ENCODE measurements at places on chromosomes 11 and 22. TPM values are rescaled to one million over a fixed set of nuclear protein-coding genes. Genes with fewer than 3 reads are reported as not detected.

Gene SYT8
- total RNA-seq: not detected

Gene INS
- not detected for total RNA-seq

Gene PDGFB
- 0.14 TPM for total RNA-seq

Gene KRTAP5-8
- total RNA-seq: not detected

Gene CECR2
- total RNA-seq: under 0.01 TPM

Gene DRICH1
- 0.37 TPM for total RNA-seq

Gene LDHAL6A
- not detected for total RNA-seq

Gene FJX1
- 10.4 TPM for total RNA-seq

Gene ACRV1
- total RNA-seq: not detected

Gene ANO3
- 0.28 TPM for total RNA-seq

Gene OR51E1
- not detected for total RNA-seq

Gene ESAM
- 0.14 TPM for total RNA-seq

Gene CDC42BPG
- under 0.01 TPM for total RNA-seq

Gene YAP1
- total RNA-seq: 114 TPM

Gene GRM5
- total RNA-seq: under 0.01 TPM

Gene HPS4
- 23.0 TPM for total RNA-seq

Gene NEFH
- 0.09 TPM for total RNA-seq

Gene JHY
- total RNA-seq: 1.7 TPM

Gene KRTAP5-11
- total RNA-seq: not detected

Gene CSNK2A3
- total RNA-seq: 1.1 TPM

Gene MYO18B
- under 0.01 TPM for total RNA-seq

Gene ISX
- total RNA-seq: not detected

Data from smooth muscle cell of bladder (primary cell).